Kidney (tissue), 22 donors: ENCODE measurements at places on chromosomes 2 and 18. TPM values are rescaled to one million over a fixed set of nuclear protein-coding genes. Genes with fewer than 3 reads are reported as not detected.

DNA sequence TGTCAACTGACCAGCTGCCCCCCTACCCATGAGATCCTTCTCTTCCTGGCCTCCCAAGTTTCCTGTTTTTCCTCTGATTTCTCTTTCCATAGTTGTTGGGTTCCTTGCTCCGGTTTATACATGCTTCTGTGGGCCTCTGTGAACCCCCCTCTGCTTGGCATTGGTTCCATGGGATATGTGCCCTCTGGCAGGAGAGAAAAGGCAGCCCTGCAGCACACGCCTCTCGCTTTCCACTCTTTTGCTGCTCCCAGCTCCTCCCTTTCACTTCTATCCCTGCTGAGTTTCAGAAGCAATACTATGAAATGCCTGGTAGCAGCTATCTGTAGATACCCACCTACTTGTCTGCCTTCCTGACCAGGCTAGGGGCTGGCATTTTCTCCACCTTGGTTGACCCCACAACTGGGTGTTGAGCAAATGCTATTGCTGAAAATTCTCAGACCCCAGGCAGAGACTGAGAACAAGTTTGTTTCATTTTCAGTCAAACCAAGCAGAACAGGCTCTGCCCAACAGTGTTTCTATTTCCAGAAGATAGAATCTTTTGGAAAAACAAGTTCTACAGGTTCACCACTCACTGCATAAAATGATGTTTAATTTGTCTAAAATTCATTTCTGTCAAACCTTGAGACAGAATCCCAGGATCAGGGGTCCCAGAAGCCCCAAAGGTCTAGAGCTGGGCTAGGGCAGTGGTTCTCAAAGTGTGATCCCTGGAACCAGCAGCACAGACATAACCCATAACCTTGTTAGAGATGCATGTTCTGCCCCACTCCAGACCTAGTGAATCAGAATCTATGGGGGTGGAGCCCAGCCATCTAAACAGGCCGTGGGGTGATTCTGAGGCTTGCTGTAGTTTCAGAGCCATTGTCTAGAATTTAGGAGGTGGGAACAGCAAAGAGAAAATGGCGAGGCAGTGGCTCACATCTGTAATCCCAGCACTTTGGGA, 13.4 kb downstream of the CAPG start:
- DNase-seq = no peak

GRCh38 chr18:23131693-23132319, 3.5 kb upstream of the CABLES1 start:
- peak; percentile 94 for DNase-seq

DNA sequence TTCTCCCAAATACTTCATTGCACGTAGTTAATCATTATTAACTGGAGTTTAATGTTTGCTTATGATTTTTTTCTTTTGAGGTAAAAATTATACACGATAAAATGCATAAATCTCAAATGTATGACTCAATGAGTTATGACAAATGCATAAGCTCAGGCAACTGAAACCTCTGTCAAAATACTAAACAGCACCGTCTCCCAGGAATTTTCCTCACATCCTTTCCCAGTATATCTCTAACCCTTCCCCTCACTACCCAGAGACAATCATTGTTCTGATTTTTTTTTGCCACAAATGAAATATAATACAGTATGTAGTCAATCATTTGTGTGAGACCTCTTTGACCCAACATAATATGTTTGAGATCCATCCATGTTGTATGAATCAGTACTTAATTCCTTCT, 606.5 kb downstream of the CPS1 start:
- DNase-seq = no peak

Gene TTN
- polyA plus RNA-seq = 0.02 TPM

DNA sequence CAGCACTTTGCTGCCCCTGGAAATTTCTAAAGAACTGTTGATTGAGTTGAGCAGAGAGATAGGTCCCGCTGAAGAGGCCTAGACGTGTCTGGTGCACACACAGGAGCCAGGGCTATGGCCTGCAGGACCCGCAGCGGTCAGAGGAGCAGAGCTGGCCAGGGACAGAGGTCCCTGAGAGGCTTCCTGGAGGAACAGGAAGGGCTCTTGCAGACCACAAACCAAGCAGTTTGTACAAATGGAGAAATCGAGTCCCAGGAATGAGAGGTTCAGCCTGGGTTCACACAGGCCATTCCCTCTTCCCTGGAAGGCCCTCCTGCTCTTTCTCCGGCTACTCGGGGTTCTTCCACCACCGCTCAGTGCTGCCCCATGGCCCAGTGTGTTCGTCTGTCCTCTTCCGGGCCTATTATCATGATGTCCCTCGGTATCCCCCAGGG, 1.2 kb upstream of the BIN1 start:
- no peak for DNase-seq

- DNase-seq = no peak
These were observed 42.3 kb upstream of the MRPL33 start for GRCh38 chr2:27729198-27729597.

Gene NMUR1
- polyA plus RNA-seq = 1.3 TPM

DNA sequence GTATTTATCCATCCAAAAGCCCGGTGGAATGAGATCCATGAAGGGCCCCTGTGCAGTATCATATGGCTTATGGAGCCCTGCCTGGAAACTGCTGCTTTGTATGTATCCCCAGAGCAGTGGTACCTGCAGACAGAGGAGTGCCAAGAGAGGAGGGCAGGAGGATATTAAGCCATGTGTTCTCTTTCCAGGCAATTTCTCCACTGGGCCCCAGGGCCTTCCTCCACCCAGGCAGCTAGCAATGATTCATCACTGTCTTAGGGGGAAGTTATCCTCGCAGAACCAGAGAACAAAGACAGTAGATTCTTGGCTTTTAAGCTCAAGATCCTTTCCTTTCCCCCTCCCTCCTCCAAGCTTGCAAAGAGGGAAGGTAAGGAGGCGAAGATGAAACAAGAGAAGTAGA, 98.1 kb downstream of the LRRC30 start:
- no peak for DNase-seq

- DNase-seq = no peak
These were observed 180.9 kb downstream of the PDE1A start for GRCh38 chr2:182245963-182246362.

Gene ELOA2
- not detected for polyA plus RNA-seq

GRCh38 chr2:109226128-109226527, 97.1 kb downstream of the SH3RF3 start:
- DNase-seq = no peak

Gene TRIM54
- 2.1 TPM for polyA plus RNA-seq

Gene FEV
- not detected for polyA plus RNA-seq

DNA sequence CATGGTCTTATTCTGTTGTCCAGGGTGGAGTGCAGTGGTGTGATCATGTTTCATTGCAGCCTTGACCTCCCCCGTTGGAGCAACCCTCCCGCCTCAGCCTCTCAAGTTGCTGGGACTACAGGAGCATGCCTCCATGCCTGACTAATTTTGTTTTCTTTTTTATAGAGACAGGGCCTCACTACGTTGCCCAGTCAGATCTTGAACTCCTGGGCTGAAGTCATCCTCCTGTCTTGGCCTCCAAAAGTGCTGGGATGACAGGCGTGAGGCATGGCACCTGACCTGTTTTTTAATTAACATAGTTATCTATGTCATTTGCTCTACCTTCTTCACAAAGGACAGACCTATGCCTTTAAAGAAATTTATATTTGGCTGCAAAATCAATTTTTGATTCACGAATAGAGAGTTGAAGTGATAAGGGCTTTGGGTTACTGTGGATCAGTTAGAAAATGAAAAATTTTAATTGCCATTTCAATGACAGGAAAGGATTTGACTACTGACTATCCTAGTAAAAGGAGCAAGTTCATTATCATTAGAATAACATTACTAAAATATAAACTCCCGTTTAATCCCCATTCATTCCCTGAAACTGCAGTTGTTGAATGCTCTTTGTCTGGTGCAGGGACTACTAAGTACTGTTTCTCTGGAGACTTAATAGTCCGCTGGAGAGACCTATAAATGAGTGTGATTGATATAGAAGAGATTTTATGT, 3.7 kb downstream of the RNF138 start:
- DNase-seq = no peak

DNA sequence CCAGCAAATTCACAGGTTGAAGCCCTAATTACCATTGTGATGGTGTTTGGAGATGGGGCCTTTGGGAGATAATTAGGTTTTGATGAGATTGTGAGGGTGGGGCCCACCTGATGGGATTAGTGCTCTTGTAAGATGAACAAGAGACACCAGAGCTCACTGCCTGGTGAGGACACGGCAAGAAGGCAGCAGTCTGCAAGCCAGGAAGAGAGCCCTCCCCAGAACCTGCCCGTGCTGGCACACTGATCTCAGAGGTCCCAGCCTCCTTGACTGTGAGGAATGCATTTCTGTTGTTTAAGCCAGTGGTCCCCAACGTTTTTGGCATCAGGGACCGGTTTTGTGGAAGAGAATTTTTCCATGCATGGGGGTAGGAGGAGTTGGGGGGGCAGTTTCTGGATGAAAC, 240.7 kb downstream of the KLHL29 start:
- no peak for DNase-seq

GRCh38 chr2:70090706-70091334, 3.5 kb downstream of the PCBP1 start:
- no peak for DNase-seq

DNA sequence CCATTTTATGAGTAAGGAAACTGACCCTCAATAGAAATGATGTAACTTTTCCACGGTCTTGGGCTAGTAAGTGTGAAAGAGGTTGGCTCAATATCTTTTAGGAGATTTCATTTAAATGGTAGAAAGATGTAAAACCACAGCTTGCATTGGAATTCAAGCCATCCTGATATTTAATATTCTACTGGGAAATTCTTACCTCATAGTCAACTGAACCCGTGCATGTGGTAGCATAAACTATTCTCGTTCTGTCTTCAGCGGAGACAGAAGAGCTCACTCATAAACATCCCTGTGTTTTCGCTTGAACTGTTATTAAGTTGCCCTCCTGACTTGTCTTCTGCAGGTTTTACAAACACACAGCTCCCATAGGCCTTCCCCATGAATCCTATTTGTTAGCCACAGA, 8.5 kb upstream of the SPATS2L start:
- no peak for DNase-seq

Gene TPRKB
- 42.2 TPM for polyA plus RNA-seq

Gene RAB17
- polyA plus RNA-seq = 151 TPM

GRCh38 chr2:180101846-180102245, 94.7 kb upstream of the CWC22 start:
- DNase-seq = no peak

Gene SATB2
- 1.3 TPM for polyA plus RNA-seq

Gene PAX8
- polyA plus RNA-seq = 199 TPM

- peak; percentile 16 for DNase-seq
These were observed 114.9 kb upstream of the SEC11C start for GRCh38 chr18:59024829-59025228.

Gene KANSL1L
- polyA plus RNA-seq = 11.6 TPM

DNA sequence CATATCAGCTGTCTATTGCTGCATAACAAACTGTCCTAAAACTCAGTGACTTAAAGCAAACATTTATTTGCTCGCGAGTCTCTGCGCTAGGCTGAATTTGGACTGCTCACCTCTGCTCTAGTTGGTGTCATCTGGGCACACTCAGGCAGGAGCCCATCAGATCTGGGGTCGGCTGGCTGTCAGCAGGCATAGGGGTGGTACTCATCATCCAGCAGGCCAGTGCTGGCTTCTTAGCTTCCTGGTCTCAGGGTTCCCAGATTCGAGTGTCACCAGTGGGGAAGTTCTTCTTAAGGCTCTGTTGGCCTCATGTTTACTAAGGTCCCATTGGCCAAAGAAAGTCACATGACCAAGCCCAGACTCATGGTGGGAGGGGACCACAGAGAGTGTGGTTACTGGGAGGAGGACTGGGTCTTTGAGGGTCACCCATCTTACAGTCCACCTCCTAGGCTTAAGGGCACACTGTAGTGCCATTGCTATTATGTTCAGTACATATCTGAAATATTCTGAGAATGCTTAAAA, 71.6 kb upstream of the ATG16L1 start:
- no peak for DNase-seq

DNA sequence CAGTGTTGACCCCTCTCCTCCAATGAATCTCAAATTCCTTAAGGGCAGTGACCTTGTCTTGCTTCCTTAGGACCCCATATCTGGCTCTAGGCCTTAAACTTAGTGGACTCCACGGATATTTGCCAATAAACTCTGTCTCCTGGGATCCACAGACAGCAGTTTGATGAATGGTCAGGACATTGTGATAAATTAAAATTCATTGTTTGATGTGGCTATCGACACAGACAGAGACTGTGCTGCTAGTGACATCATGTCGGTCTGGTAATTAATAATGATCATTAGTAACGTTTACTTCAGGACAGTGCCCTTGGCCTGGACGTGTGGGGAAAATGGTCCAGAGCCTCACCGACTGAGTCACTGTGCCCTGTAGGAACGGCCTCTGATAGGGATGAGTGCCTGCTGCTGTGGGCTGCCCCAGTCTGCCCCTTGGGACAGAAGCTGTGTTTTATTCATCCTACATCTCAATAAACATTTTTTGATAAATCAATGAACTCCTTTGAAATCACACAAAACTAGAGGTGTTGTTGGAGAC, 5.2 kb upstream of the SLC35F6 start:
- no peak for DNase-seq

GRCh38 chr2:235611349-235611748, 117.5 kb downstream of the AGAP1 start:
- no peak for DNase-seq

DNA sequence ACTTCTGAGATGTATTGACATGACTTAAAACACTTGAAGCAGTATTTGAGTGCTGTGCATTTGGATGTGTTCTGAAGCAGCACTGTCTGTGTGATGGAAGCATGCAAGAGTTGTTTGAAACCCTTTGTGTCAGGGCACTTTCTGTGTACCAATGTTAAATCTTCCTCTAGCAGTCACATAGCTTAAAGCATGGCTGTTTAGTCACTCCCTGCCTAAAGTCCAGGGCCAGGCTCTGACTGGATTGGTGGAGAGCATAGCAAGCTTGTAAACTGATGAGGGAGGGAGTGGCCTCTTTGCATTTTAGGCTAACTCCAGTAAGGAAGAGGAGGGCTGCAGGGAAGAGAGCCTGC, 73.5 kb downstream of the MYO1B start:
- DNase-seq = no peak

DNA sequence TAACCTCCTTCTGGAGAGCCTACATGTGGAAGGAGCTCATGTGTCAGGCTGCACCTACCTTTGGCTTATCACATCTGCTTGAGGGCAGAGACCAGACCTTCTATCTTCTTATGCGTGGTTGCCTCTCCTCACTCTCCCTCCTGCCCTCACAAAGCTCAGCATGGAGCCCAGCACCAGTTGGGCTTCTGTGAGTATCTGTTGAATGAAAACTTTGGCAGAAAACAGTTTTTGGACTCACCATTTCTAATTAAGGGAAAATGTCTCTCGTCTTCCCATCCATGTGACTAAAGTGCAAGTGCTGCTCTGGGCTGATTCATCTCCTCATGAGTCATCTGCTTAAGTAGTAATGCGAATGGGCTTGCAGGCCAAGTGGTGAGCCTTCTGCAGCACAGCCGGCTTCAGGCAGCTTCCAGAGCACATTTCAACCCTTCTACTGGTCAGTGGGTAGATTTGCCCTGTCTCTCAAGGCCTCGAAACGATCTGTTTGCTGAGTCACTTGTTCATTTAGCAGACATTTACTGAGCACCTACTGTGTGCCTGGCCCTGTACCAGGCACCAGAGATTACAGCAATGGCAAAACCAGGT, 102.6 kb downstream of the VSNL1 start:
- DNase-seq = no peak

- DNase-seq = no peak
These were observed 103.7 kb downstream of the LPIN1 start for GRCh38 chr2:11850082-11850481.

Gene PLCD4
- polyA plus RNA-seq = 30.4 TPM

Gene ORC2
- 7.4 TPM for polyA plus RNA-seq

Gene DNAH7
- 3.8 TPM for polyA plus RNA-seq
